ENCODE measurements at places on chromosomes 1 and 21.
A peak's percentile ranks its signal among the peaks of the same experiment; 100 is the strongest.

- H3K36me3 ChIP-seq: peaks cover 5% of the 10 kb centered on the region
- peak overlapping the region; percentile 96 for H3K4me3 ChIP-seq
- H3K4me1 ChIP-seq: peaks cover 10% of the 10 kb centered on the region
- peak overlapping the region; percentile 99 for H3K27ac ChIP-seq
- no peaks in the 10 kb centered on the region for H3K27me3 ChIP-seq
Measured at GRCh38 chr1:159923203-159924024, 1.9 kb downstream of the TAGLN2 start.

DNA sequence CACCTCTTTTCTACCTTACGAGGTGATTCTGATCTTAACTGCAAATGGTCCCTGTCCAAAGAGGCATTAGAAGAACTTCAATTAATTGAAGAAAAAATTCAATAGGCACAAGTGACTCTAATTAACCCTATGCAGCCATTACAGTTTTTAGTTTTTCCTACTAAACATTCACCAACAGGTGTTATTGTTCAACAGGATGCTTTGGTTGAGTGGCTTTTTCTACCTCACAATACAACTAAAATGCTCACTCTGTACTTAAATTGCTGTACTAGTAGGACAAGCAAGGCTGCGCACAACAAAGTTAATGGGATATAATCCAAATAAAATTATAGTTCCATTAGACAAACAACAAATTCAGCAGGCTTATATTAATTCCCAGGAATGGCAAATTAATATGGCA is 11.6 kb upstream of the PM20D1 start:
- no peak overlapping the region for H3K4me3 ChIP-seq
- no peak overlapping the region for H3K27ac ChIP-seq
- no peaks in the 10 kb centered on the region for H3K27me3 ChIP-seq
- no peaks in the 10 kb centered on the region for H3K36me3 ChIP-seq

- no peak overlapping the region for H3K27ac ChIP-seq
- H3K4me3 ChIP-seq: no peak overlapping the region
- no peaks in the 10 kb centered on the region for H3K27me3 ChIP-seq
- H3K4me1 ChIP-seq: peaks cover 8% of the 10 kb centered on the region
Measured at GRCh38 chr1:225442123-225442505, 14.3 kb upstream of the LBR start.

- peak overlapping the region; percentile 48 for H3K27ac ChIP-seq
- no peaks in the 10 kb centered on the region for H3K36me3 ChIP-seq
- no peak for DNase-seq
Measured at GRCh38 chr1:202221911-202222909, 28.6 kb downstream of the LGR6 start.

- H3K4me1 ChIP-seq: no peaks in the 10 kb centered on the region
- H3K4me3 ChIP-seq: peak overlapping the region; percentile 14
- DNase-seq: peak; percentile 72
- no peaks in the 10 kb centered on the region for H3K27me3 ChIP-seq
Measured at GRCh38 chr21:39660191-39660980, 47.6 kb downstream of the B3GALT5 start.

DNA sequence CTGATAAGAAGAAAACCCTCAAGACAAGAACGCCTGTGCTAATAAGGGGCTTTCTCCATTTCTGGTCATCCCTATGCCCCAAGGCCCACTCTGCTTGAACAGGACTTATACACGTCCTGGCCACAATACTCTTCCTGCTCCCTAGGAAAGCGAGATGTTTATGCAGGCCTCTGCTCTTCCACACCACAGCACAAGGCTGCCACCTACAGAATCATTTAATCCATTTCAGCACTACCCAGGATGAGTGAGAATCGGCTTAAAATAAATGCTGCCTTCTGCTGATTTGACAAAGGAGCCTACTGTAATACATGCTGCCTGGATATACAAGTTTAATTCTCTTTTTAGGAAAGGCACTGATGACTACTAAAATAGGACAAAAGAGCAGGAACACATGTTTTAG is 29.4 kb downstream of the FRRS1 start:
- DNase-seq: no peak
- H3K27me3 ChIP-seq: no peaks in the 10 kb centered on the region
- H3K4me1 ChIP-seq: no peaks in the 10 kb centered on the region
- H3K36me3 ChIP-seq: no peaks in the 10 kb centered on the region
- H3K4me3 ChIP-seq: no peak overlapping the region
- no peak overlapping the region for H3K27ac ChIP-seq

- H3K4me3 ChIP-seq: no peak overlapping the region
- DNase-seq: no peak
- no peak overlapping the region for H3K27ac ChIP-seq
Measured at GRCh38 chr21:31278511-31279130, 65.4 kb downstream of the TIAM1 start.

- H3K4me3 ChIP-seq: no peak overlapping the region
- no peaks in the 10 kb centered on the region for H3K4me1 ChIP-seq
- H3K36me3 ChIP-seq: no peaks in the 10 kb centered on the region
- H3K27me3 ChIP-seq: no peaks in the 10 kb centered on the region
- no peak overlapping the region for H3K27ac ChIP-seq
- DNase-seq: no peak
Measured at GRCh38 chr1:221440658-221441057, 301.2 kb downstream of the DUSP10 start.

DNA sequence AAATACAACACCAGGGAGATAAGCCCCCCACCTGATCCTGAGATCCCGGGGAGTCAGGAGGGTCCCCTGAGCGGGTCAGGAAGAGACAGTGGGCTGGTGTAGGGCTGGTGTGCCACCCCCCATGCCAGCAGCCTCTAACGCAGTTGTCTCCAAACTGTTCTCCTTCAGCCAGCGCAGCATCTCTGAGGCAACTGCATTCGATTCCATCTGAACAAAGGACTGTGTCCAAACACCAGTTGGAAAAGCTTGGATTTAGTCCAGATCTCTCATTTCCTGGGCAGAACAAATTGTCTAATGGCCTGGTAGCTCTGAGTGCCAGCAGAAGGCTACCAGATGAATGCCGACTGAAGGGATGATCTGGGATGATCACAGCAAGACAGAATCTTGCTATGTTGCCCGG is 44.1 kb upstream of the EIF4G3 start:
- no peak overlapping the region for H3K27ac ChIP-seq
- H3K36me3 ChIP-seq: peaks cover 20% of the 10 kb centered on the region
- H3K4me1 ChIP-seq: no peaks in the 10 kb centered on the region
- no peaks in the 10 kb centered on the region for H3K27me3 ChIP-seq
- no peak overlapping the region for H3K4me3 ChIP-seq

DNA sequence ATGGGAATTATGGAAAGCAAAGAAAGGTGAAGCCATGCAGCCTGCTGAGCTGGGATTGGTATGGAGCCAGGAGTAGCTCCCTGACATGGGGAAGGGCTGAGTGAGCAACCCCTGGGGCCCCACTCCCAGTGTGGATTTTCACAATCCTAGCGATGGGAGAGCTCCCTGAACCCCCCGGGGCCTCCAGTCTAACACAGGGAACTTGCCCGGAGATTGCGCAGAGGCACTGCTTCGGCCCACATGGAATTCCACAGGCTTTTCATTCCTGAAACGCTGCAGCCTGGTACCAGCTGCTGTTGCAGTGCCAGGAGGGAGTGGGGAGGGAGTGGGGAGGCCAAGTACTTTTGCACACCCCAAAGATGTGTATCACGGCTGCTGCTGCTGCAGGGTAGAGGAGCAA is 110.4 kb upstream of the C21orf91 start:
- H3K36me3 ChIP-seq: no peaks in the 10 kb centered on the region
- no peak overlapping the region for H3K27ac ChIP-seq
- no peaks in the 10 kb centered on the region for H3K4me1 ChIP-seq
- H3K27me3 ChIP-seq: no peaks in the 10 kb centered on the region
- DNase-seq: no peak
- H3K4me3 ChIP-seq: no peak overlapping the region

DNA sequence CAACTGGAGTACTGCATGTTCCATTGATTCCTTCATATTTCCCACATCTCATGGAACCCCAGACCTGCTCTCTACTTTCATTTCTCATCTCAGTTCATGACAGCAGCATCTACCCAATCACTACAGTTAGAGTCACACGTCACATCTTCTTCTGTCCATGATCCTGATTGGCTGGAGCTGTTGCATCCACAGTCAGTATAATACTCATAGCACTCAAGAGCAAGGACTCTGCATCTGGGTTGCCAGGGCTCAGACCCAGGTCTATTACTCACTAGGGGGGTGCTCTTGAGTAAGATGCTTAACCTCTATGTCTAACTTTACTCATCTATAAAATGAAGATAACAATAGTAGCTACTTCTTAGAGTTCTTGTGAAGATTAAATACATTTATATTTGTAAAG is 4.4 kb upstream of the XPR1 start:
- no peaks in the 10 kb centered on the region for H3K4me1 ChIP-seq
- H3K36me3 ChIP-seq: no peaks in the 10 kb centered on the region
- no peak overlapping the region for H3K4me3 ChIP-seq
- H3K27me3 ChIP-seq: no peaks in the 10 kb centered on the region
- no peak overlapping the region for H3K27ac ChIP-seq

- no peaks in the 10 kb centered on the region for H3K36me3 ChIP-seq
Measured at GRCh38 chr1:63713627-63714481, 60.0 kb upstream of the ROR1 start.

DNA sequence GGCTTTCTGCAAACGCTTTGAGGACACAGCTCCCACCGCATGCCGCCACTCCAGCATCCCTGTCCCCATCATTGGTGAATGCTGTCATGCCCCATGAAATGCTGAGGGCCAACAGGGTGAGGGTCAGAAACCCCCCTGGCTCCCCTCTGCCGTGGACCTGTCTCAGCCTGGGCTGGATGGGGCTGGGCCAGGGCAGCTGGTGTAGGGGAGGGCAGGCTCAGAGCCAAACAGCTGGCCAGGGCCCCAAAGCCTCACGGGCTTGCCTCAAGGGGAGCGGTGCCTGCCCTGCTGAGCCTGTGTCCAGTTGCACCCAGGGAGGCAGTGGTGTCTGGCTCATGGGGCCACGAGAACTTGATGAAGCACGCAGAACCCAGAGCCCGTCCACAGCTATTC is 49.7 kb downstream of the S100B start:
- no peaks in the 10 kb centered on the region for H3K4me1 ChIP-seq
- no peak for DNase-seq
- H3K36me3 ChIP-seq: no peaks in the 10 kb centered on the region
- H3K27ac ChIP-seq: no peak overlapping the region

- no peak overlapping the region for H3K4me3 ChIP-seq
- H3K27ac ChIP-seq: no peak overlapping the region
- DNase-seq: no peak
Measured at GRCh38 chr1:9784508-9785133, 39.1 kb downstream of the CLSTN1 start.

GRCh38 chr1:201643835-201644104 is 104.8 kb downstream of the NAV1 start:
- no peak overlapping the region for H3K27ac ChIP-seq
- peaks cover 2% of the 10 kb centered on the region for H3K4me1 ChIP-seq
- no peak for DNase-seq
- H3K27me3 ChIP-seq: no peaks in the 10 kb centered on the region

GRCh38 chr1:57024428-57024827 is 58.6 kb upstream of the C8B start:
- H3K27me3 ChIP-seq: no peaks in the 10 kb centered on the region
- no peaks in the 10 kb centered on the region for H3K4me1 ChIP-seq
- no peak for DNase-seq
- no peak overlapping the region for H3K27ac ChIP-seq
- no peak overlapping the region for H3K4me3 ChIP-seq
- H3K36me3 ChIP-seq: no peaks in the 10 kb centered on the region

GRCh38 chr1:184392779-184393522 is 6.1 kb downstream of the C1orf21 start:
- peak overlapping the region; percentile 49 for H3K27ac ChIP-seq
- no peaks in the 10 kb centered on the region for H3K36me3 ChIP-seq
- no peaks in the 10 kb centered on the region for H3K4me1 ChIP-seq
- H3K4me3 ChIP-seq: no peak overlapping the region
- H3K27me3 ChIP-seq: no peaks in the 10 kb centered on the region
- DNase-seq: no peak

GRCh38 chr1:87197156-87197555 is 131.5 kb upstream of the LMO4 start:
- H3K27ac ChIP-seq: no peak overlapping the region
- H3K4me3 ChIP-seq: no peak overlapping the region
- H3K27me3 ChIP-seq: no peaks in the 10 kb centered on the region
- no peaks in the 10 kb centered on the region for H3K4me1 ChIP-seq
- no peaks in the 10 kb centered on the region for H3K36me3 ChIP-seq
- no peak for DNase-seq

GRCh38 chr1:7262611-7263010 is 477.4 kb downstream of the CAMTA1 start:
- H3K27ac ChIP-seq: no peak overlapping the region
- H3K27me3 ChIP-seq: no peaks in the 10 kb centered on the region
- H3K4me3 ChIP-seq: no peak overlapping the region
- no peak for DNase-seq
- no peaks in the 10 kb centered on the region for H3K4me1 ChIP-seq

- peak overlapping the region; percentile 62 for H3K27ac ChIP-seq
- no peak overlapping the region for H3K4me3 ChIP-seq
Measured at GRCh38 chr1:19458815-19459417, 26.4 kb downstream of the CAPZB start.

DNA sequence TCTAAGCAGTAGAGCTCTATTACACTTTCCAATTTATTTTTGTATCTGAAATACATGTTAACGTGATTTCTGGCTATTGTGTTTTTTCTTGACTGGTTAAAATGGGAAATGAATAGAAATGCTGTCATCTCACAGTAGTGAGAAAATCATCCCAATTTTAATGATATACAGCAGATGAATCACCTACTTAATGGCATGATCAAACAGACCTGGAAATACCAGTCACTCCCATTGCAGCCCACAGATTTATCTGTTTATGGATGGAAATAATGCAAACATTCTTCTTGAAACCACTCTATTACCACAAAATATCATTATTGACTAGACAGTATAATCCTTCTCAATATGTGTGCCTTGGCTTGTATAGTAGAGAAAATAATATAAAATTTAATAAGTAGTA is 497.8 kb upstream of the ADAMTS5 start:
- no peak for DNase-seq
- H3K27me3 ChIP-seq: no peaks in the 10 kb centered on the region
- H3K4me1 ChIP-seq: no peaks in the 10 kb centered on the region
- no peak overlapping the region for H3K4me3 ChIP-seq

DNA sequence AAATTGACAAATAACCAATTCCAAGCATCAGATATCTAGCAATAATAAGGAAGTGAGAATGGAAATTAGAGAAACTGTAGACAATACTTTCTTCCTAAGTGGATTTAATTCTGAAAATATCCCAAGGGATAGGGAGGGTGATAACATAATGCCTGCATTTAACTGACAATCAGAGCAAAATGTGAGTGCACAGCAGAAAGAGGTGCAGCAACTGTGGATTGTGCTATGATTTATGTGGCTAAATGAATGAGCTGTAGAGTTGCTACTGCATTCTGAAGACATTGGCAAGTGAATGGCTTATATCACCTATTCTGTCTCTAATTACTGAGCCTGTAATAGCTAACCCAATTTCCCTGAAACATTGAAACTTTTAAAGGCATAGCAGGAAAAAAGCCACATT is 39.0 kb downstream of the OLFM3 start:
- H3K27me3 ChIP-seq: no peaks in the 10 kb centered on the region
- no peak for DNase-seq
- no peaks in the 10 kb centered on the region for H3K36me3 ChIP-seq
- no peaks in the 10 kb centered on the region for H3K4me1 ChIP-seq

Measured in breast epithelium (tissue), 4 donors.